Pulmonary artery endothelial cell (primary cell): ENCODE measurements at places on chromosomes 2 and 18.

GRCh38 chr2:179524809-179525339 lies 260.2 kb upstream of the SESTD1 start:
- no peak for DNase-seq

GRCh38 chr18:60024857-60025256 lies 125.1 kb downstream of the PMAIP1 start:
- DNase-seq = no peak

GRCh38 chr2:127807678-127808353 lies 3.2 kb downstream of the WDR33 start:
- DNase-seq = no peak

- DNase-seq = no peak
These were observed 50.7 kb upstream of the HNRNPA3 start for GRCh38 chr2:177161741-177162460.

- no peak for DNase-seq
These were observed 36.9 kb upstream of the TTR start for GRCh38 chr18:31554776-31555175.

DNA sequence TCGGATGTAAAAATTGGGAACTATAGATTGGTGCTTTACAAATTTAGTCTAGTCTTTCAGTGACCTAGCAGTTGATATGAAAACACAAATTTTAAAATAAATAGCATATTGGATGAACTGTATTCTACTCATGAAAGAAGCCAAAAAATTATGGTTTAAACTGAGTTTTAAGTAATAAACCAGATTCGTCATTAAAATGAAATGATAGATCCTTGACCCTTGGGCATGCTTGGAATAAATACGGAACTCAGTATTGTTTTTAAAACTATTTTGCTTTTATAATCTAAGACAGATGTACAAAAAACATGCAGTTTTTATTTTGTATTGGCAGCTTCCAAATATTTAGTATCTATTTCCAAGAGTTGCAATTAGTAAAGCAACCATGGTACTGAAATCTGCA lies 34.6 kb upstream of the TBR1 start:
- DNase-seq = no peak

- DNase-seq = no peak
These were observed 703.0 kb downstream of the RNF144A start for GRCh38 chr2:7620255-7620654.

DNA sequence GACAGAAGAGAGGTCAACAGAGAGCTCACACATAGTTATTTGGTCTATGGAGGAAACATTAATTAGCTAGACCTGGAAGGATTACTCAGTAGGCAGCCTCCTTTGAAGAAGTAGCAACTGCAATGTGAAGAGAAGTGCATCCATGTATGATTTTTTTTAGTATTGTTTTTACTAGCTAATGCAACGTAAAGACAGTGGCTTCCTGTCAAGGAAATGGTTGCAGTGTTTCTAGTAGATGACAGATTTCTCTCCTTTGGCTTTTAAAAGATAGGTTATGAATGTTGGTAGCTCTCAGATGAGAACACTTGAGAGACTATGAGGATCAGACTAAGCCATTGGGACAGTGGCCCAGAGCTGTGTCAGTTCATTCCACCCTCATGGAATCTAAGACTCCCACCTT lies 175.8 kb downstream of the AGPS start:
- no peak for DNase-seq

DNA sequence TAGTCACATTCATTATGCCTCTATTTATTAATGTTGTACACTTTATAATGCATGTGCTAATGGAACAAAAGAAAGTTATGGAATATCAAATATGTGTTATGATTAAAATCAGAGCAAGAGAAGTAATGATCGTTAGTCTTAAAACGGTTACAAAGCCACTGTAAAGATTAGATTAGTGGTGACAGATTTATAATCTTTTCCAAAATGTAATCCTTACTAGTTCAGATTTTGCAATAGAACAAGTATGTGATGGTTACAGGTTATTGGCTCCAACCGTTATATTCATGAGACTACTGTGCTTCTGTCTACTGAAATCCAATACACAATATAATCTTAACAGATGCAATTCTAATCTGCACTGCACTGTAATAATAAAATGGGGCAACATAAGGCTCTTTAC lies 180.6 kb downstream of the ZNF521 start:
- DNase-seq = no peak

DNA sequence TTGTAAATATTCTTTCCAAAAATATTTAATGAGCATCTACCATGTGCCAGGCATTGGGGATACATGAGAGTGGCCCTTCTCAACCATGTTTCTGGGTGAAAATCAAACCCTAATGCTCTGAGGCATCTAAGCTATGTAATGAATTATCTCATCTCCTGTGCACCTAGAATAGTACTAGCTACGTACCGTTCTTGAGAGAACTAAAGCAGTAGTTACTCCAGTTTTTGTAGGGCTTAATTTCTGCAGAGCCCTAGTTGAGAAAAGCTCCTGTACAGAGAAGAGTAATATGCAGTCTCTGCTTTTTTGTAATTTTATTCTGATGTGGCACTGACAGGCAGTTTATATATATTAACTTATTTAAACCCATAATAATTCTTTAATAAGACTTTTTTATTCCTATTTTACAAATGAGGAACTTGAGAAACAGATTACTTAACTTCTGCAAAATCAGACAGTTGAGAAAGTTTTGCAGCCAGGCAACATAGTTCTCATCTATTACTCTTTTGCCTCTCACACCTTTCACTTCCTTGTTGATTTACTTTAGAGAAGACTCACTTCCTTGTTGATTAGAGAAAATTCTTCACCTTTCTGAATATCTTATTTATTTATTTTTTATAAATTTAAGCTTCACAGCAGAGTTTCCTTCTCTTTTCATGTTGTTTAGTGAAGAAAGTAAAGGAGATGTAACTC lies 3.1 kb downstream of the SPOPL start:
- no peak for DNase-seq

GRCh38 chr2:46737577-46737976 lies 178.0 kb downstream of the MCFD2 start:
- DNase-seq = no peak

- no peak for DNase-seq
These were observed 486 bp upstream of the GPR39 start for GRCh38 chr2:132415915-132416722.

DNA sequence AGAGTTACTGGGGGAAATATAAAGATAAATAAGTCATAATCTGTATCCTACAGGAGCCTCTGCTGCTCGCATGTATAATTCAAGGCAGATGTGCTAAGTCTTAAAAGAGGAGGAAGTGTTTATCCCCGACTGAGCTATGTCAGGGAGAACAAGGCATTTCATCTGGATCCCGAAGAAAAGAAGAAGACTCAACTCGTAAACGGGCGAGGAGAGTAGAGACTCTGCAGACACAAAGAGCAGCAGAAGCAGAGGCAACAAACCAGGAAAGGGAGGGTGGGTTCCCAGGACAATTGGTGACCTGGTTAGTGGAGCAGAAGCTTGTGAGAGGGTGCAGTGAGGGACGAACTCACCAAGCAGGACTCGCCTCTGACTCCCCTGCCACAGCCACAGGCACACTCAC lies 368.6 kb downstream of the EIPR1 start:
- DNase-seq = no peak

GRCh38 chr2:174209325-174209724 lies 39.0 kb downstream of the OLA1 start:
- no peak for DNase-seq

DNA sequence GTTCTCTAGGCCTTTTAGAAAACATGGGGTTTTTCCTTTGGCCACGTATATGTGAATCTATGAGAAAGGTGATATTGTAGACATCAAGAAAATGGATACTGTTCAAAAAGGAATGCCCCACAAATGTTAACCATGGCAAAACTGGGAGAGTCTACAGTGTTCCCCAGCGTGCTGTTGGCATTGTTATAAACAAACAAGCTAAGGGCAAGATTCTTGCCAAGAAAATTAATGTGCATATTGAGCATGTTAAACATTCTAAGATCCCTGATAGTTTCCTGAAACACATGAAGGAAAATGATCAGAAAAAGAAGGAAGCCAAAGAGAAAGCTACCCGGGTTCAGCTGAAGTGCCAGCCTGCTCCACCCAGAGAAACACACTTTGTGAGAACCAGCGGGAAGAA lies 64.9 kb downstream of the CYBRD1 start:
- DNase-seq = no peak

DNA sequence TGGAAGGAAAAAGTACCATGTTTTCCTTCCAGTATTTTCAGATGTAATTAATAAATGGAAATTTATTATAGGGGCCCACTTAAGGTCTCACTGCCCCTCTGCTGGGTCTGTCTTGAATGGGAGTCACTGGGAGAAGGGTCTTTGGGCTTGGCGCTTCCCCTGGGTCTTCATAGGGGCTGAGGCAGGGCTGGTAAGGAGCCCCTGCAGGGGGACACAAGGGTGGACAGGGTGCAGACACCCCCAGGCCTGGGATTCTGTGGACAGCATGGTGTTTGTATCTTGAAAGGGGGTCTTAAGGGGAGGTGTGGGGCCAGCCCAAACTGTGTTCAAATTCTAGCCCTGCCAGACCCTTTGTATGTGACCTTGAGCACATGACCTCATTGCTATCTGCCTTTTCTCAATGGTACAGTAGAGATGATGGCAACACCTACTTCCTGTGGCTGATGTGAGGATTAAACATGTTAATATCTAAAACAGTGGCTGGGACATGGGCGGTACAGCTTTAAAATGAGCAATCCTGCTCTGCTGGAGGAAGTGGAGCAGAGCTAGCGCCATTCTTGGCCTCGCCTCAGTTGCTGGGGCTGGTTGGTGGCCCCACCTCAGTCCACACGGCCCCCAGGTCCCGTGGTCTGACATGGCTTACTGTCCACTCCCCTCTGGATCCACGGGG lies 71.6 kb downstream of the GNAL start:
- DNase-seq = no peak

- no peak for DNase-seq
These were observed 556.7 kb upstream of the ACVR2A start for GRCh38 chr2:147288131-147288530.

- DNase-seq = no peak
These were observed 14.8 kb upstream of the SMAD2 start for GRCh38 chr18:47944972-47945852.
